ENCODE measurements at places on chromosomes 3 and 15. TPM values are rescaled to one million over a fixed set of nuclear protein-coding genes. Genes with fewer than 3 reads are reported as not detected.

HRG gene
- total RNA-seq: not detected

IQSEC1 gene
- total RNA-seq: 7.9 TPM

CTXND1 gene
- not detected for total RNA-seq

SCN11A gene
- not detected for total RNA-seq

GALNT15 gene
- total RNA-seq: 27.1 TPM

NAA50 gene
- 242 TPM for total RNA-seq

C3orf20 gene
- under 0.01 TPM for total RNA-seq

ENTPD3 gene
- 0.28 TPM for total RNA-seq

GRK7 gene
- total RNA-seq: not detected

PTH1R gene
- 0.38 TPM for total RNA-seq

SLC51A gene
- total RNA-seq: not detected

IL17RD gene
- total RNA-seq: 1.7 TPM

RBPMS2 gene
- total RNA-seq: not detected

CCDC13 gene
- 0.19 TPM for total RNA-seq

GSK3B gene
- total RNA-seq: 36.8 TPM

LRRC49 gene
- total RNA-seq: 12.4 TPM

RLBP1 gene
- total RNA-seq: not detected

SNX4 gene
- total RNA-seq: 29.9 TPM
